ENCODE measurements at places on chromosomes 3 and 15.
A peak's percentile ranks its signal among the peaks of the same experiment; 100 is the strongest.

- no peak for DNase-seq
These were observed 11.4 kb upstream of the CYP8B1 start for GRCh38 chr3:42887084-42887483.

DNA sequence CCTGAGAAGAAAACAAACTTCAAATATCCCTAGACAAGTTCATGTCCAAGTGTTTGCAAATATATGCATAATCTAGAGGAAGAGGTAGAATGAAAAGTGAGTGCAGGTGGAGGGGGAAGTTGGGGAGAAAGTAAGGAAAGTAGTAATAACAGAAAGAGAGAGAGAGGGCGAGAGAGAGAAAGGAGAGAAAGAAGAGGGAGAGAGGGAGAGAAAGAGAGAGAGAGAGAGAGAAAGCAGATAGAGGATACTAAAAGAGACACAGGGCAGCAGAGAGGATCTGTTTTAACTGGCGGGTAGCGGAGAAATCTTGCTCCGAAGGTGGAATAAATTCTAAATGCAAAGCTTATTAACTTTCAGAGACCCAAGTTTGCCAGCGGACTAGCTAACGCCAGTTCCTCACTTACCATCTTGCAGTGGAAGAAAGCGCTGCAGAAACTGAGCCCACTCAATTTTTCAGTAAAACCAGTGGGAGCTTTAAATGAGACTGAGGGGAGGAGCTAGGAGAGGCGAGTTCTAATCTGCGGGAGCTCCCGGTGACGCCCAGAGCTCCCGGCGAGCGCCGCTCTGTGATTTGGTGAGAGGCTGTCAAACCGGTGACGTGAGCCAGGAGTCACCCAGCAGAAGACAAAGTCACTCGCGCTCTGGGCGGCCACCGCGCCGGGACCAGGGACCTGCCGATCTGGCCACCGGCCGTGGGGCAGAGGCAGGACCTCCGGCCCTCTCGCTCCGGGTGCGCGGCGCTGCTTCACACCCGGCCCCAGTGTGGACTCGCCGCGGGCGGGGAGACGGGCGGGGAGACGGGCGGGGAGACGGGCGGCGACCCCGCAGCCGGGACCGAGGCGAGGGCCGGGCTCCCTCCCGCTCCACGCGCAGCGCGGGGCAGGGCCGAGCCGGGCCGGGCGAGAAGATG is at the start of gene GMNC:
GMNC (minus strand) TSS at position 486 of the 910 bp plus-strand sequence; CDS start at position 407, 79 bp downstream.
- DNase-seq: peak; percentile 82

- DNase-seq: no peak
These were observed 61.7 kb downstream of the FNDC3B start for GRCh38 chr3:172101107-172101506.

GRCh38 chr3:109772520-109772919 is 435.2 kb upstream of the DPPA4 start:
- no peak for DNase-seq
